ENCODE measurements at places on chromosomes 1 and 21. TPM values are rescaled to one million over a fixed set of nuclear protein-coding genes. Genes with fewer than 3 reads are reported as not detected.
A peak's percentile ranks its signal among the peaks of the same experiment; 100 is the strongest.

DNA sequence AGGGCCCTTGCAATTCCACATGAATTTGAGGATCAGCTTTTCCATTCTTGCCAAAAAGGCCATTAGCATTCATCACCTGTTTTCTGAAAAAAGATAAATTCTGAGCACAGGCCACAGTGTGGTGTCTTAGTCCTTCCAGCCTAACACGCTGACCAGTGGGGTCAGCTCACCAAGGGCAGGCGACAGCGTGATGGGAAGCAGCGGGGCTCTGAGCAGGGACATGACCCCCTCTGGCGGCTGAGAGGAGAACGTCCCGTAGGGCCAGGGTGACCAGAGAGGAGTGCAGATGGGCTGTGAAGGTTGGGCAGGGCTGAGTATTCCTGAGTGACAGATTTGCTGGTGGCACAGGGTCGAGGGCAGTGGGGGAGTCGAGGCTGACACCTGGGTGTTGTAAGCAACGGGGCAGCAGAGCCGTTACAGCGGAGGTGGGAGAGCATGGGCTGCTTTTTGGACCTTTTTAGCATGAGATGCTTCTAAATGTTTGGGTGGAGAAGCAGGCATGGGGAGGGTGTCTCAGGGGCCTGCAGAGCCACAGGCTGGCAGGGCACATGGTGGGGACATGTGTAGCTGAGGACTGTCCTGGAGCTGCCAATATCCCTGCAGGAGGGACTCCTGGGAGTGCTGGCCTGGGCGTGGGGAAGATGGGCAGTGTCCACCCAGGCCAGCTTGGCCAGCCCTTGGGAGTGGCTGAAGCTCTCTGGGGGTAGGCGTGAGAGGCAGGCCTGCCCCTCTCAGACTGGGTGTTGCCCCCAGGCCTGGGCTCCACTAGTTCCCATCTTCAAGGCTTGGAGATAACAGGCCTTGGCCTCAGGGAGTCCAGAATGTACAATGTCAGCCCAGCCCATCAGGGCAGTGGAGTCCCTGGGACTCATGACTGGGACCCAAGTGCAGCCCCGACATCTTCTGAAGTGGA lies 8.6 kb upstream of the CALML6 start:
- H3K27me3 ChIP-seq, result no peaks in the 10 kb centered on the region
- no peaks in the 10 kb centered on the region for H3K36me3 ChIP-seq
- peak overlapping the region; percentile 24 for H3K4me3 ChIP-seq
- H3K27ac ChIP-seq, result peak overlapping the region; percentile 42
- peak; percentile 82 for DNase-seq
- peaks cover 10% of the 10 kb centered on the region for H3K4me1 ChIP-seq

DNA sequence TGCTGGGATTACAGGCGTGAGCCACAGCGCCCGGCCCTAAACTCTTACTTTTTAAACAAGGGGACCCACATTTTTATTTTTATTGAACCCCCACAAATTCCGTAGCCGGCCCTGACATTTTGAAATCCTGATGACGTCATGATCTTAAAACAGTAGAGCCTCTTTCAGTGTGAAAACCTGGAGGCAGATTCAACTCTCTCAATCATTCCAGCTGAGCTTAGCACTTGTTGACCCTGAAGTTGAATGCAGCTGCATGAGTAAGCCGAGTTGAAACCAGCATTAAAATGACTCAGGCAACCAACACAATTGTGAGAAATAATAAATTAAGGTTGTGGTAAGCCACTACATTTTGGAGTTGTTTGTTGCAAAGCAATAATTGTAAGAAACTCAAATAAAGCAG lies 93.9 kb upstream of the ADGRL4 start:
- no peak overlapping the region for H3K27ac ChIP-seq
- no peak overlapping the region for H3K4me3 ChIP-seq
- no peaks in the 10 kb centered on the region for H3K36me3 ChIP-seq
- H3K27me3 ChIP-seq, result no peaks in the 10 kb centered on the region
- H3K4me1 ChIP-seq, result no peaks in the 10 kb centered on the region
- no peak for DNase-seq

DNA sequence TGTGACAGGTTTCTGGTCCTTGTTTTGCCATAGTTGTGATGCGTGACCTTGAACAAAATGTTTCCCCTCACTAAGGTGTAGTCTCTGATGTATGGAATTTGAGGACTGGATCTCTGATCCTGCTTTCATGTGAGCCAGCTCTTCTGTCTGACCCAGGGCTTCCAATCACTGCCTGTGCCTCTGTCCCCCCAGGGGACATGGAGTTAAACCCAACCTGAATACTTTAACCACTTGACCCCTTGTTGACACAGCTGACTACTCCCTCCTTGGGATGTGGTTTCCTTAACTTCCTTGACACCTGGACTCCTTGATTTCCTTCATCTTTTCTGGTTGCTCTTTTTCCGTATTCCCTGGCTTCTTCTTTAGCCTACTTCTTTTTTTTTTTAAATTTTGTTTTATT lies 36.0 kb upstream of the SSBP3 start:
- no peaks in the 10 kb centered on the region for H3K27me3 ChIP-seq
- no peaks in the 10 kb centered on the region for H3K4me1 ChIP-seq
- no peak overlapping the region for H3K27ac ChIP-seq

- H3K27me3 ChIP-seq, result no peaks in the 10 kb centered on the region
- H3K27ac ChIP-seq, result no peak overlapping the region
- DNase-seq, result no peak
- H3K4me1 ChIP-seq, result no peaks in the 10 kb centered on the region
- H3K36me3 ChIP-seq, result no peaks in the 10 kb centered on the region
Measured at GRCh38 chr1:102472520-102472919, 475.8 kb upstream of the OLFM3 start.

GRCh38 chr1:153546371-153546770 lies 765 bp upstream of the S100A4 start:
- H3K4me3 ChIP-seq, result peak overlapping the region; percentile 92
- peaks cover 30% of the 10 kb centered on the region for H3K36me3 ChIP-seq
- peak overlapping the region; percentile 99 for H3K27ac ChIP-seq
- peaks cover 64% of the 10 kb centered on the region for H3K4me1 ChIP-seq
- H3K27me3 ChIP-seq, result no peaks in the 10 kb centered on the region
- no peak for DNase-seq

DNA sequence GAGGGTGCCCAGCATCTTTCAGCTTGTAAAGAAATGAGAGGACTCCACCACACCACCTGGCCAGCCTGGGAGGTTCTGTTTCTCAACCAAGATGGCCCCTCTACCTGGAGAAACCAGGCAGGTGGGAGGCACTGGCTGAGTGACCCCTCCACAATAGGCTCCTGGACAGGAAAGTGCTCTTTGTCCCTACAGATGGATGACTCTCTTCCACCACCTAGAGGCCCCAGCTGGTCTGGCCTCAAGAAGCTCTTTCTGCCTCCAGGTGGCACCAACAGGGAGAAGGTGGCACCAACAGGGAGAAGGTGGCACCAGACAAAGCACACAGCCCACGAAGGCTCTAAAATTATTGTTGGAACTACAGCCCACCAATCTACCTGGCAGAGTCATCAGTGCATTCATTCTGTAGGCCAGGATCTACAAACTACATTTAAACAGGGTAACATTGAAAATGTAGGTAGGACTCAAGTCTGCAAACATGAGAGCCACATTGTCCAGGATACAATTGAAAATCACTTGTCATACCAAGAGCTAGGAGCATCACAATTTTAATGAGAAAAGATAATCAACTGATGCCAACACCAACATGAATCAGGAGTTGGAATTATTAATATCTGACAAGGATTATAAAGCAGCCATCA lies 14.4 kb downstream of the TMPRSS3 start:
- peaks cover 13% of the 10 kb centered on the region for H3K4me1 ChIP-seq
- DNase-seq, result peak; percentile 76
- H3K27me3 ChIP-seq, result no peaks in the 10 kb centered on the region
- H3K27ac ChIP-seq, result peak overlapping the region; percentile 2

DNA sequence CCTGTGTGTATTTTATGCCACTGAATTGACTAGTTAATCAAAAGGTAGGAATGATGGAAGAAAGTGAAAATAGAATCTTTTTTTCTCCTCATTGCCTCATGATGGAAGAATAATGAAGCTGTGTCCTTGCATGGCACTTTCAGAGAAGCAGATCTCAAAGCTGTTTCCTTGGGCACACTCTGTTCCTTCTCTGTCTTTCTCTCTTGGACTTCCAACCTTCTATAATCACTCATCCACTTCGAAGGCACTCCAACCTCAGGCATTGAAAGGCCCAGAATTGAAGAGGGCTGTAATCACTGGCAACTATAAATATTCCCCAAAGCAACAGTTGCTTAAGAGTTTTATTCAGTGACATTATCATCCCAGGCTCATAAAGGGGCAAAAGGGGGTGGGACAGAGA lies 31.1 kb upstream of the DNASE2B start:
- peaks cover 7% of the 10 kb centered on the region for H3K4me1 ChIP-seq
- no peak overlapping the region for H3K27ac ChIP-seq
- H3K4me3 ChIP-seq, result no peak overlapping the region
- H3K36me3 ChIP-seq, result no peaks in the 10 kb centered on the region
- no peaks in the 10 kb centered on the region for H3K27me3 ChIP-seq

The A3GALT2 gene
- total RNA-seq, result not detected

The ATP1A4 gene
- not detected for total RNA-seq

The VTCN1 gene
- total RNA-seq, result not detected

The AMPD1 gene
- not detected for total RNA-seq

The KCNA10 gene
- not detected for total RNA-seq

The HSD3B1 gene
- total RNA-seq, result not detected
